ENCODE measurements at places on chromosomes 1 and 21. TPM values are rescaled to one million over a fixed set of nuclear protein-coding genes. Genes with fewer than 3 reads are reported as not detected.

DNA sequence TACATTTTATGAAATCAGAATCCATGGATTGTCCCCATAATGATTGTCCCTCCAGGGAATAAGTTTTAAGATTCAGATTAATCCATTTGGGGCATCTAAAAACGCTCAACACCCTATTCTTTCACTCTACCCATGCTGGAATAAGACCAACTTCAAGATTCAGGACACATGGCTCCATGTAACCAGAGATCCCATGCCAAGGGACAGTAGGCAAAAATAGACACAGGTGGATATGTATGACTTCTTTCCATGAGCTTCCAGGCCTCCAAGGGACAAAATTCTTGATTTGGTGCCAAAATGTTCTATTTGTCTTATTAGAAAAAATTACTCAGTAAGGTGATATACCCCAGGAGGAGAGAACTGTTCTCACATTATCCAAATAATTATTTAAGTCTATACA is 178.8 kb downstream of the NRIP1 start:
- no peak for DNase-seq

DNA sequence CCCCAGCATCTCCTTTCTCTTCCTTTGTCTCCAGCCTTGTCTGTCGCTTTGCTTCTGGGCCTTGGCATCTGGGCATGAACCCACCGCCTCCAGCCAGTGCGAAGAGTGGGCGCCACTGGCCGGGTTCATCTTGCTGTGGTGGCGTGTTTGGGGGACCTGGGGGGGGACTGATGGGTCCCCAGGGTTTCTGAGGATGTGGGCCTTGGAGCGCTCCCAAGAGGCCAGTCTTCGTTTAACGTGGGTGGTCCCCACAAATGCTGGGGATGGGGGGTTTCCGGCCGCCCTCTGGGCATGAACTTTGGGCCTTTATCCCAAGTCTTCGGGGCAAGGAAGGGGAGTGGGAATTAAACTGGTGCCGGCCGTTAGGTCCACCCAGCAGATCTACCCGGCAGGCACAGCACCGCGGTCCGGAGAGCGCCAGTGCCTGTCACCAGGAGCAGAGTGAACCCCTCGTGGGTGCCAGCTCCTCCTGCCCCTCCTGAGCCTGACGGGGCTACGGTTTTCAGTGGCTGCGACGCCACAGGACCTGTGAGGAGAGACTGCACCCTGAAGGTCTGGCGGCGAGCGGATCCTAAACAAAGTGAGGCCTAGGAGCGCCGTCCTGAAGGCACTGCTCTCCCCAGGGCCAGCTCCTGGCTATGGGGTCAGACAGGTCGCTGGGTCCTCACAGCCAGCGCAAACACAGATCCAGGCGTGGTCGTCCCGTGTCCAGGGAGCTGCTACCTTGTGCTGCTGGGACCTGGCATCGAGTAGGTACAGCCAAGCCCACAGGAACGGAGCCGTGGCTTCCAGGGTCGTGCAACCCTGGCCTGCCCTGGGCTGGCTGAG is 12.1 kb upstream of the C1orf174 start:
- peak; percentile 24 for DNase-seq

- DNase-seq, result no peak
These were observed 34.6 kb downstream of the TGFBR3 start for GRCh38 chr1:91851130-91852010.

- no peak for DNase-seq
These were observed 112.7 kb downstream of the VPS13D start for GRCh38 chr1:12342401-12343003.

DNA sequence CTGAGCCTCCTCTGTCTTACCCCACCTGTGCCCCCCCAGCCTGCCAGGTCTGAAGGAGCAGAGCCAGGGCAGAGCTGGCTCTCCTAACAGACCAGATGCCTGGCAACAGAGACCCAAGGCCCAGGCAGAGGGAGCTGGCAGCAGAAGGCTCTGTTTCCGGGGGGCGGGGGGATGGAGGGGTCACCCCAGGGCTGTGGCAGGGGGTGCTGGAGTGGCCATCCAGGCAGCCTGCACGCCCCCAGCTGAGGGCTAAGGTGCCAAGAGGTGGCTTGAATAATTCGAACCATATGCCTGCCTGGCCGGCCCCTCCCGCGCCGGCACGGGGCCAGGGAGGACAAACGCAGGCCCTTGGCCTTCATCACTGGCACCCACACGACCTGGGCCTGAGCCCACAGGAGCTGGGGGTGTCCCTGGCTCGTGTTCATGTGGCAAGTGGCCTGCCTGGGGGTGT is 16.0 kb upstream of the PLEKHG5 start:
- DNase-seq, result no peak

GRCh38 chr1:55695151-55695550 is 480.0 kb upstream of the USP24 start:
- DNase-seq, result no peak

DNA sequence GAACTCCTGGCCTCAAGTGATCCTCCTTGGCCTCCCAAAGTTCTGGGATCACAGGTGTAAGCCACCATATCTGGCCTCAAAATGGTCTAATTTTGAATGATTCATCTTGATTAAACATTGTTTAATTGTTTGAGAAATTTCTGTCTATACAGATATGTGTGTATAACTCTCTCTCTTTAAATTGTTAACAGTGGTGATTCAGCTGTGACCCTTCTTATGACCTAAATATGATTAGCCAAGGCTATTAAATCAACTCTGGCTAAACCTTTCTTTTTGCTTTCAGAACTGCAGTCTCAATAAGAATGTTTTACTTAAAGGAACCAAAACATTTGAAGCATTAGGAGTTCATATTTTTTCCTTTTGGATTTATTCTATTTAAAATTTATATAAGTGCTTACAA is 19.2 kb upstream of the B3GALT5 start:
- no peak for DNase-seq

DNA sequence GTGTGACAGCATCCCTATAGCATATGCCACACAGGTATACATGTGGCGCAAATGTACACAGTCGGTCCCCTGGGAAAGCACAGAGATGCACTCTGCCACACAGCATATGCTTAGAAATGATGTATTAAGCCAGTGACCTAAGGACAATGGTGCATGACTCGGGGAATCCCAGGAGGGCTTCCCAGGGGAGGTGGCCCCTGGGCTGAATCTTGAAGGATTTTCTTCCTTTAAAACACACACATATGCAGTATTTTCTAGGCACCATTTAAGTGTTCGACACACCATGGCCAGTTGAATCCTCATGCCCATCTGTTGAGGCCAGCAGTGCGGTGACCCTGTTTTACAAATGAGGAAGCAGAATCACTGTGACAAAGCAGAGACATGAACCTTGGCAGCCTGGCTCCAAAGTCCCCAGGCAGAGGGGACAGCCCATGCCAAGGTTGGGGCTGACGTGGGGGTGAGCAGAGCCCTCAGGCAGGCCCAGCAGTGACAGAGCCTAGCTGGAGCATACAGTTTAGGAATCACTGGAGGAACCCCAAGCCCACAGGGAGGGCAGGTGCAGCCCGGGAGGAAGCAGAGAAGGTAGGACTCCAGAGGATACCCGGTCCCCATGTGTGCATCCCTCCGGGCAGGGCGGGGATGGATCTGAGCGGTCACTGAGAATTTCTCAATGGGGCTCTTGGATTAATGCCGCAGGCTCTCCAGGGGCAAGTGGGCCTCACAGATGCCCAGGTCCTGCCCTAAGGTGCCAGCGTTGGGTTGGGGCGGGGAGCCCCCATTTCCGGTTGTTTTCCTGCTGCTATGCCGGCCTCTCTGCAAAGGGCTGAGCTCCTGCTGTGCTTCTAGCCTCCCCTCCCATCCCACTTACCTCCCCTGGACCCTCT is 28.4 kb downstream of the WNT3A start:
- DNase-seq, result peak; percentile 20

DNA sequence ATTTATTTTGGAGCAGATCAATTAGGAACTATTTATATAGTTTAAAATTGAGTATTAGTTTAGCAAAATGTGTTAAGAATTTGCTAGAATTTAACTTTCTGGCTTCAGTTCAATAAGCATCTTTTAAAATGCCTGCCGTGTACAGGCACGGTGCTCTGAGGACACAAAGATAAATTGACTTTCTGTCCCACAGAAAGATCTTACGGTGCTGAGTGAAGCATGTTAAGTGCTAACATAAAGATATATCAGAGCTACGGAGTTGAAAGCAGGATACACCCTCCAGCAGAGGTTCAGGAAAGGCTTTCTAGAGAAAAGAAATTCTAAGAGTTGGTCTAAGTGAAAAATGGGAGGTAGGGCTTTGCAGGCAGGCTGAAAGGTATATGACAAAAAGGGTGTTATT is 305.4 kb downstream of the GRIK1 start:
- DNase-seq, result no peak

GRCh38 chr1:6170116-6170741 is 9.9 kb downstream of the CHD5 start:
- no peak for DNase-seq

- no peak for DNase-seq
These were observed 30.1 kb downstream of the RNF11 start for GRCh38 chr1:51266181-51266580.

GRCh38 chr1:38899560-38899959 is 18.2 kb upstream of the GJA9 start:
- DNase-seq, result no peak

DNA sequence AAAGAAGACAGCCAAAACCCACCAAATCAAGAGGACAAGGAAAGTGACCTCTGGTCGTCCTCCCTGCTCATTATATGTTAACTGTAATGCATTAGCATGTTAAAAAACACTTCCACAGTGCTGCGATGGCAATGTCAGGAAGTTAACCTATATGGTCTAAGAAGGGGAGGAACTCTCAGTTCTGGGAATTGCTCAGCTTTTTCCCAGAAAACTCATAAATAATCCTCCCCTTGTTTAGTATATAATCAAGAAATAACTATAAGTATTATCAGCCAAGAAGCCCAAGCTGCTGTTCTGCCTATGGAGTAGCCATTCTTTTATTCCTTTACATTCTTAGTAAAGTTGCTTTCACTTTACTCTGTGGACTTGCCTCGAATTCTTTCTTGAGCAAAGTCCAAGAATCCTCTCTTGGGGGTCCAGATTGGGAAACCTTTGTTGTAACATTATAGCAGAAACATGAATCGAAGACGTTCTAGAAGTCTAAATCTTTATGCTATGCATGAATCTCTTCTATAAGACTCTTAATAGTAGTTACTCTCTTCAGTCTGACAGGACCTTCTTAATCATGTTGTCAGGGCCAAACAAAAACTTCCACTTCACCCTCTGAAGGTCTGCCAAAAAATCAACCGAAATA is 110.0 kb upstream of the VANGL1 start:
- no peak for DNase-seq

HRNR gene
- not detected for total RNA-seq

TRIM58 gene
- 0.08 TPM for total RNA-seq

OR2T35 gene
- not detected for total RNA-seq

EPHA10 gene
- not detected for total RNA-seq

SUSD4 gene
- 0.17 TPM for total RNA-seq

Data from activated naive CD8-positive, alpha-beta T cell treated with anti-CD3 and anti-CD28 coated beads, Interleukin-2, amount 10 ng/mL, durations not matched to agents 7 days and 5 days (primary cell).